ENCODE measurements at places on chromosomes 7 and 10. TPM values are rescaled to one million over a fixed set of nuclear protein-coding genes. Genes with fewer than 3 reads are reported as not detected.
A peak's percentile ranks its signal among the peaks of the same experiment; 100 is the strongest.

GRCh38 chr7:149883452-149883861 lies 9.7 kb downstream of the ATP6V0E2 start:
- peak; percentile 49 for DNase-seq

GRCh38 chr10:5442065-5442989 lies 30.0 kb downstream of the NET1 start:
- DNase-seq, result no peak

DNA sequence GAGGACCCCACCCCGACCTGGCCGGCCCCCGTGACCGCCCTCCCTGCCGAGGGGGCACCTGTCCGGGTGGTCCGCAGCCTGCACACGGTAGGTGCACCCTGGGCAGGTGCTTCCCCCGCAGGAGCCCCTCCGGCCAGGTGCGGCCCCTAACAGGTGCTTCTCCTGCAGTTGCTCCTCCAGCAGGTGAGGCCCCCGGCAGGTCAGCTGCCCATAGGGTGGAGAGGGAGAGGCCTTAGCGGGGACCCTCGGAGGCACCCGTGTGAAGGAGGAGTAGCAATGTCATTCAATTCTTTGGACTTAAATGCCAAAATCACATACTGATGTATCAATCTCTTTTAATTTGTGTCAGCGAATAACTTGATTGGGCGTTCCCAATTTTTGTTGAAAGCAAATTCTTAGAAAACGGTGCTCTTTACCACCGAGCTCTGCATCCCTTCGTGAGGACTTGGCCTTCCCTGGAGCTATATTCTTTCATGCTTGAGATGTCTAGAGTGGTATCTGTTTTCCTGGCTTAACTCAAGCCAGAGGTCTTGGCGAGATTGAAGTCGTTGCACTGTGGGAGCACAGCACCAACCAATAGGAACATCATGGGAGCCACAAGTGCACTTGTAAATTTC lies 738 bp upstream of the NCAPG2 start:
- DNase-seq, result no peak

GRCh38 chr7:31744294-31744874 lies 57.4 kb downstream of the PPP1R17 start:
- DNase-seq, result peak; percentile 52

DNA sequence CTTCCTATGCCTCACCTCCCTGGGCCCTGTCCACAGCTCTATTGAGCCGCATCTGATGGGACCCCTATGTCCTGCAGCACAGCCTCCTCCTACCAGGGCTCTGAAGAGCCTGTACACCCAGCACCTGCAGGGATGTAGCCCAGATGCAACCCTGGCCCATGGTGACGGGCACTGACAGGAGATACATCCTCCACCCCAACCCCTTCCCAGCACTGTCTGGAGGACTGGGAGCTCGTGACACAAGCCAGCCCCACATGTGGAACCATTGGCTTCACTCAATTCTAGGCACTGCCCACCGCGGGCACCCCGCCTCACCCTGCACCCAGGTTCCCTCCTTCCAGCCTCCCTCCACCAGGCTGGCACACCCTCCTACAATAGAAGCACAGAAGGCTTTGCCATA lies 2.6 kb upstream of the GRB10 start:
- DNase-seq, result no peak

GRCh38 chr7:20352573-20353306 lies 22.0 kb downstream of the ITGB8 start:
- DNase-seq, result no peak

GRCh38 chr10:18197706-18198105 lies 57.5 kb downstream of the CACNB2 start:
- no peak for DNase-seq

DNA sequence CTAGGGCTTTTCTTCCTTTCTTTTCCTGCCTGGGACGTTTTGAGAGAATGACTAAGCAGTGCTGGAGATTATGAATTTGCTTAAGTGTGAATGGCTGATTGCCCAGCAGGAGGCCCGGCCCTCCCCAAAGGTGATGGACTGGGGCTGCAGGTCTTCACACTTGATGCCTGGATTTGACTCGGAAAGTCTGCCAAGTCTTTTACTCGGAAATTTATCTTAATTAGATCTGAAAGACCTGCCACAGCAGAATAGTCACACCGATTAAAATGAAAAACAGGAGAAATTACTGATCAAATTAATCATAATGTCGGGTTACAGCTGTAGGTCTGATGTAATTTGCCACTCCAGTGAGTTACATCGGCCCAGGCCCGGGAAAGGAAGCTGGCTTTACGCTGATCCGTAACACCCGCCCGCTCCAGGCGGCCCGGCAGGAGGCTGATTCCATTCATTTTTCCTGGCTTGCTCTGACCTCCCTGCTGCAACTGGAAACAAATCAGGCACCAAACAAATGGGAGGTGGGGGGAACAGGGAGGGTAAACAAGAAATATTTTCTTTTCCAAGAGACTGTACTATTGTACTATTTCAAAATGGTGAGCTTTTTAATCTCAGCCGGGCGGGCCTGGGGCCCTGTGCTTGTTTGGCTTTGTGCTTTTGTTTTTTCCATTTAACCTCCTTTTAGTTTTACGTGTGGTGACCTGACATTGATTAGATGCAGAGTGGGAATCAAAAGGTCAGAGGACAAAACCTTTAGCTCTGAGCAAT lies 212.4 kb upstream of the YAE1 start:
- DNase-seq, result peak; percentile 59

DNA sequence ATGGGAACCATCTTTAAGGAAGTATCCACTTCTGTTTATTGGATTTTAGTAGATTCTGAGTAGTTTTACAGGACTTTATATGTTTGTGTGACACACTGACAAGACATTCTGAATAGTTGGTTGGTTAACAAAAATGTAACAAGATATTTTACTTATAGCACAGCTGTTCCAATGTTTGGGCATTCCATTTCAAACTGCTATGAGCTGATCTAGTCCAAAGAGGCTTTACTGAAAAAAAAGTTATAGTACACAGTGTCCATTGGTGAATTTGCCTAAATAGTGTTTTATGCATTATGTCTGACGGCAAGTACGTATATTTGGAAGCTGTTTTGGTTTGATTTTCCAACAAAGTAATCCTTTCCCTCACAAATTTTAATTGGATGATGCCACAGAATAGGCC lies 99.1 kb downstream of the SAMD9 start:
- no peak for DNase-seq

- DNase-seq, result peak; percentile 85
These were observed 230.3 kb downstream of the ARHGAP12 start for GRCh38 chr10:31698181-31698830.

DNA sequence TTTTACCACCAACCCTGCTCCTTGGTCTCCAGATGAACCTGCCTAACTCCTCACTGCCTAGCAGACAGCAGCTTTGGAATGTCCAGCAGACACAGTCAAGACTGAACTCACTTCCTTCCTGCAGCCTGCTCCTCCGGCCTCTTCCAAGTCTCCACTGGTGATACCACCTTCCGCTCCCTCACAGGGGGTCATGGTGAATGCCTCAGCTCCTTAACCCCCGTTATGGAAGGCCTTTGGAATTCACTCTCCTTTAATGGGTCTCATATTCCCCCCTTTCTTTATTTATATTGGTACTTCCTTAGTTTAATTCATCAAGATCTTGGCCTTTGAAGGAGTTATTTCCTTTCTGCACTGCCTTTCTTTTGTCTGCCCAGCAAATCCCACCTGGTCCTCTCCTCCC lies 44.9 kb upstream of the ZNF32 start:
- no peak for DNase-seq

GRCh38 chr10:100968863-100969186 lies 479 bp upstream of the SEMA4G start:
- no peak for DNase-seq

DNA sequence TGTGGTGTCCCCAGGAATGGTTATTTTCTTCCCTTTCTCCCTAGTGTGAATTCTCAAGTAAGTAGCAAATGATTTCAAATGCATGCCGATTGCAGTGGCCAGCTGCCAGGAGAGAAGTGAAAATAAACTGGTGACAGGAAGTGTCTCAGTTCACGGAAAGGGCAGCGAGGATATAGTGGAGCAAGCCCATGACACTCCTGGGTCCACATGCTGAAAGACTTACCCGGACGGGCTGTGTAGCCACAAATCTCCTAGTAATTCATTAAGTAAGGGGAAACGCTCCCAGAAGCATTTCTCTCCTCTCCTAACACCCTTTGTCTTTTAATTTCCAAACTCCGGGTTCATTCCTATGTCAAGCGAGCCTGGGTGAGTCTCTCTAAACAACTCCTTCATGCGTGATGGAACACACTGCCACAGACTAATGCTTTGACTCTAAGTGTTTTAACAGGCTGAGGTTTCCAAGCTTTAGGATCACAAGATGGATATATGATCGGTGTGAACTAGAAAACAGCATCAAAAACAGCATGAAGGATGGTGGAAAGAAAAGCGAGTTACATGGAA lies 125.6 kb downstream of the CYP26A1 start:
- DNase-seq, result peak; percentile 33

DNA sequence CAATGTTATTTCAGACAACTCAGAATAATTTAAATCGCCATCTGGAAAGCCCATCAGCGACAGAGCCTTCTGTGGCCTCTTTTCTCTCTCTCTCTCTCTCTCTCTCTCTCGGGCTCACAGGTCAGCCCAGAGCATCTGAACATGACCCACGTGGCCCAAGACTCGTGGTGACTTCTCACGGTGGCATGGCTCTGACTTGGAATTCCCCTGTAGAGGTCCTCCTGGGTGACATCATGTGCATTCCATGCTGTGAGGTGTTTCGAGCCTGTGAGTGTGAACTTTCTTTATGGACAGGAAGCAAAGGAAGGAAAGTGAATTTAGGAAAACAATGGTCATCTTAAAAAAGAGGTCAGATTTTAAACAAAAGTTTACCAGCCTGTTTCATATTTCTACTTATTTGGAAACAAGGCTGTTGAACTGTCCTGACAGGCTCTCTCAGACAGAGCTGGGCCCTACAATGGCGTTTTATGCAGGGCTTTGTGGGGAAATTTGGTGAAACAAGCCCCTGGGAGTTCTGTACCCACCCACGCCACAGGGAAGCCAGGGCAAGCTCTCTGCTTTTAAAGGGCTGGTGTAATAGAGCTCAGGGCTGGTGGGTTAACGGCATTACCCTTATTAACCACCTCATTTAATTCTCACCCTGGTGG lies 359.7 kb upstream of the ZNF32 start:
- DNase-seq, result no peak

The OIT3 gene
- not detected for total RNA-seq

The ACTR1A gene
- total RNA-seq, result 93.3 TPM

The MARVELD1 gene
- total RNA-seq, result 36.9 TPM

The KIF11 gene
- total RNA-seq, result not detected

The TMEM209 gene
- 22.6 TPM for total RNA-seq

The ZNF488 gene
- 0.21 TPM for total RNA-seq

All from uterus (tissue), 4 donors.